CD8-positive, alpha-beta memory T cell (primary cell): ENCODE measurements at places on chromosomes 12 and 14.

DNA sequence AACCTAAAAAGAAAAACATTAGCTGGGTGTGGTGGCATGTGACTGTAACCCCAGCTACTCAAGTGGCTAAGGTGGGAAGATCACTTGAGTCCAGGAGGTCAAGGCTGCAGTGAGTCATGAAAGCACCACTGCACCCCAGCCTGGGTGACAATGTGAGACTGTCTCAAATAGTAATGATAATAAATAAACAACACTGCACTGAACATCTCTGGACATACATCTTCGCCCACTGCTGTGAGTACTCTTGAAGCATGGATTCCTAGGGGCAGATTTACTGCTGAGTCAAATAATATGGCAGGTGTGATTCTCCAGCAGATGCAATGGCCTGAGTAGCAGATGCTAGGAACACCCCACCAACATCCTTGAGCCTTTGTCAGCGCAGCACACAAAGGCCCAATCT is 23.6 kb downstream of the ABCB9 start:
- H3K4me1 ChIP-seq: peaks cover 6% of the 10 kb centered on the region
- H3K36me3 ChIP-seq: no peaks in the 10 kb centered on the region
- DNase-seq: no peak
- H3K4me3 ChIP-seq: no peak overlapping the region
- no peaks in the 10 kb centered on the region for H3K27me3 ChIP-seq

DNA sequence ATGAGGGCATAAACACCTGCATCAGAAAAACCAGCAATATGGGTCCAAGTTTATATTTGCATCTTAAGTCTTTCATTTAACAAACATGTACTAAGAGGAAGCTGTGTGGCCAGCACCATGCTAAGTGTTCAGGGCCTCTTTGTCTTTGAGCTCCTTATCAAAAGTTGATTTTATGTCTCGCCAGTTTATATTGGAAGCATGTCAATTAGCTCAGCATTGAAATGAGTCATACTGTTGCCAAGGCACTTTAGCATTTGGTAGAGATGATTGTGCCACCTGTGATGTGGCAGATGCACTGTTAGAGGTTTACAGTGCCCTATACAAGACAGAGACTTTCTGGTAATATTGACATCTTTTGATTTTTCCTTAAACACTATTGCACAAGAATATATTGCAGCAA is 68.5 kb downstream of the BHLHE41 start:
- no peaks in the 10 kb centered on the region for H3K36me3 ChIP-seq
- H3K4me1 ChIP-seq: no peaks in the 10 kb centered on the region
- no peak overlapping the region for H3K4me3 ChIP-seq

DNA sequence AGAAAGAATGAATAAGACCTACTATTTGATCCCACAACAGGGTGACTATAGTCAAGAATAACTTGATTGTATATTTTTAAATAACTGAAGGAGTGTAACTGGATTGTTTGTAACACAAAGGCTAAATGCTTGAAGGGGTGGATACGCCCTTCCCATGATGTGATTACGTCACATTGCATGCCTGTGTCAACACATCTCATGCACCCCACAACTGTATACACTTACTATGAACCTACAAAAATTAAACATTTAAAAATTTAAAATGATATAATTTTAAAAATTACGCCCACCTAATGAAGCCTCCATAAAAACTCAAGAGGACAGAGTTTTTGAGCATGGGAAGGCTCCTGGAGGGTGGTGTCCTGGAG is 94.5 kb downstream of the SCARB1 start:
- H3K4me3 ChIP-seq: no peak overlapping the region
- H3K36me3 ChIP-seq: no peaks in the 10 kb centered on the region
- no peak overlapping the region for H3K27ac ChIP-seq
- H3K27me3 ChIP-seq: no peaks in the 10 kb centered on the region
- peaks cover 14% of the 10 kb centered on the region for H3K4me1 ChIP-seq
- DNase-seq: no peak

GRCh38 chr12:6268484-6269157 is 41.9 kb upstream of the PLEKHG6 start:
- no peak overlapping the region for H3K27ac ChIP-seq
- no peaks in the 10 kb centered on the region for H3K27me3 ChIP-seq
- H3K36me3 ChIP-seq: no peaks in the 10 kb centered on the region
- no peaks in the 10 kb centered on the region for H3K4me1 ChIP-seq
- no peak for DNase-seq

GRCh38 chr12:3319723-3320492 is 171.1 kb upstream of the PRMT8 start:
- H3K36me3 ChIP-seq: no peaks in the 10 kb centered on the region
- H3K4me3 ChIP-seq: no peak overlapping the region
- H3K27me3 ChIP-seq: no peaks in the 10 kb centered on the region
- no peak for DNase-seq
- no peaks in the 10 kb centered on the region for H3K4me1 ChIP-seq

- H3K36me3 ChIP-seq: peaks cover 7% of the 10 kb centered on the region
- H3K27me3 ChIP-seq: no peaks in the 10 kb centered on the region
- peak overlapping the region; percentile 85 for H3K27ac ChIP-seq
- DNase-seq: peak; percentile 77
- H3K4me1 ChIP-seq: peaks cover 57% of the 10 kb centered on the region
Measured at GRCh38 chr12:14960548-14961465, 594 bp downstream of the ARHGDIB start.

DNA sequence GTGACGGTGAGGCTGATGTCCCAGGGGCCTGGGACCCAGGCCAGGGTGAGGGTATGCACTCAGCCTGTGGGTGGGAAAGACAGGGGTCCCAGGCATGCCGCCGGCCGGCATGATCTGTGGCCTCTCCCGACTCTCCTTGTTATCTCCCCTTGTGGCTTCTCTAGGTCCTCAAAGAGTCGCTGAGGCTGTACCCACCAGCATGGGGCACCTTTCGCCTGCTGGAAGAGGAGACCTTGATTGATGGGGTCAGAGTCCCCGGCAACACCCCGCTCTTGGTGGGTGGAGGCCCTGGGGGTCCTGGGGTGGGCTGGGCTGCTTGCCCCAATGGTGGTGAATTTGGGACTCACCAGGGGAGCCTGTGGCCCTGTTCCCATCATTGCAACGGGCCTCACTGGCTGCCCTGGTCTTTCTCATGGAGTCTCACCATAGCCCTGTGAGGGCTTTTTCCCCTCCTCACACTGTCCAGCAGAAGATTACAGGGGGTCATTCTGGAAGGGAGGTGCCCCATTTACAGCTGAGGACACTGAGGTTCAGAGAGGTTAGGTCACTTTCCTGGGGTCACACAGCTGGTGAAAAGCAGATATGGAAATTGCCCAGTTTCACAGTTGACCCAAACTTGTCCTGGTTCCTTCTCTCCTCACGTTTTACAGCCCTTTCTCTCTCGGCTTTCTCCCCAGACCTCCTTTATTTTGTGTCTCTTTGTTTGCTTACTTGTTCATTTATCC is 37.9 kb downstream of the CYP46A1 start:
- no peaks in the 10 kb centered on the region for H3K36me3 ChIP-seq
- no peaks in the 10 kb centered on the region for H3K27me3 ChIP-seq
- H3K4me3 ChIP-seq: no peak overlapping the region
- H3K4me1 ChIP-seq: no peaks in the 10 kb centered on the region

DNA sequence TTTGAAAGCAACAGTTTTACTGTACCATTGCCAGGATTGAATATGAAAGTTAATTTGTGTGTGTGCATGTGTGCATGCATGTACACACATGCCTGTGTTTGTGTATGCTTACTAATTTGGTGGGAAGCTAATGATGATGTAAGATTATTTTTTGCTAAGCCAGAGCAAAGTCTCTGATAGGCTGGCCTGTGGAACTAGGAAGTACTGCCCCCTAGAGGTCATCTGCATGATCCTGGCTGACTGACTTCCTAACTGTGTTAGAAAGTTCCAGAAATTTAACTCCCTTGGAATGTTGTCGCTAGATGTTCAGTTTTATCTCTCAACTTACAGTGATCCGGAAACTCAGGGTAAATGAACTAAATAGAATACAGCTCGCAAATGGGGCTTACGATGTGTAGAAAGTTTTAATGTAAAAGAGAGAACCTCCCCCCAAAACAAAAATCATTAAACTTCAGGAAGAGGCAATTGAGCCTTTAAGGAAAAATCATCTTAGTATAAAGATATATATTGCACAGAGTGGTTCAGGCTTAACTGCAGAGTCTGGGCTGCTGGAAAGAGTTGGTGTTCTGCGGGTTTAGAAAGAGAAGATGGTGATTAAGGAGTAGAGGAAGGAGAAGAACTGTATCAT is 34.3 kb upstream of the SLC38A1 start:
- DNase-seq: peak; percentile 62
- H3K27ac ChIP-seq: no peak overlapping the region
- H3K4me3 ChIP-seq: no peak overlapping the region
- no peaks in the 10 kb centered on the region for H3K36me3 ChIP-seq

GRCh38 chr12:27575762-27576118 is 51.7 kb downstream of the PPFIBP1 start:
- no peak overlapping the region for H3K4me3 ChIP-seq
- H3K27me3 ChIP-seq: no peaks in the 10 kb centered on the region
- no peak overlapping the region for H3K27ac ChIP-seq
- DNase-seq: no peak

- no peak for DNase-seq
- H3K36me3 ChIP-seq: no peaks in the 10 kb centered on the region
- no peaks in the 10 kb centered on the region for H3K27me3 ChIP-seq
- H3K4me3 ChIP-seq: no peak overlapping the region
- H3K27ac ChIP-seq: no peak overlapping the region
Measured at GRCh38 chr14:91674911-91675310, 57.0 kb downstream of the CATSPERB start.

GRCh38 chr14:51484485-51484884 is 167.2 kb upstream of the FRMD6 start:
- no peak for DNase-seq
- H3K27ac ChIP-seq: no peak overlapping the region
- no peak overlapping the region for H3K4me3 ChIP-seq
- H3K36me3 ChIP-seq: no peaks in the 10 kb centered on the region

- no peaks in the 10 kb centered on the region for H3K27me3 ChIP-seq
- no peaks in the 10 kb centered on the region for H3K4me1 ChIP-seq
- H3K36me3 ChIP-seq: no peaks in the 10 kb centered on the region
- H3K4me3 ChIP-seq: no peak overlapping the region
- H3K27ac ChIP-seq: no peak overlapping the region
- no peak for DNase-seq
Measured at GRCh38 chr14:58752771-58753201, 115.0 kb downstream of the DACT1 start.

GRCh38 chr12:111181143-111181726 is 187.7 kb downstream of the PHETA1 start:
- no peak overlapping the region for H3K4me3 ChIP-seq
- H3K27me3 ChIP-seq: no peaks in the 10 kb centered on the region
- H3K27ac ChIP-seq: no peak overlapping the region
- no peaks in the 10 kb centered on the region for H3K36me3 ChIP-seq
- no peaks in the 10 kb centered on the region for H3K4me1 ChIP-seq

GRCh38 chr14:69818758-69819191 is 21.7 kb upstream of the SLC10A1 start:
- H3K4me1 ChIP-seq: no peaks in the 10 kb centered on the region
- H3K4me3 ChIP-seq: no peak overlapping the region
- no peaks in the 10 kb centered on the region for H3K27me3 ChIP-seq
- peak; percentile 56 for DNase-seq

GRCh38 chr14:91519239-91520036 is 9.3 kb upstream of the PPP4R3A start:
- DNase-seq: no peak
- no peak overlapping the region for H3K4me3 ChIP-seq
- H3K27ac ChIP-seq: no peak overlapping the region
- no peaks in the 10 kb centered on the region for H3K36me3 ChIP-seq
- no peaks in the 10 kb centered on the region for H3K27me3 ChIP-seq
- H3K4me1 ChIP-seq: no peaks in the 10 kb centered on the region

DNA sequence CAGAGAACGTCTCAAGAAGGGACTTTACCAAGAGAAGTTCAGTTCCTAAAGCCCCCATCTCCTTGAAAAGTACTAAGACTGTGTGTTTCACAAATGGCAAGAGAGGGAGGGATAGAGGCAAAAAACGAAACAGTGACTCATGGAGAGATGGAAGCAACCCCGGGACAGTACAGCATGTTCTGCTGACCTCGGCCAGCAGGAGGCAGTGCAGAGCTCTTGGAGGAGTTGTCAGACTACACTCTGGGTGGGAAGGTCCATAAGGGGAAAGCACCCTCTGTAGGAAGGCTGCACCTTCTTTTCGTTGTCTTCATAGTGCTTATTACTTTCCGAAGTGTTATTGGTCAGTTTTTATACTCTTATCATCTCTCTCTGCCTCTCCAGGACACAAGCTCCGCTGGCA is 525.2 kb upstream of the CCDC196 start:
- no peak overlapping the region for H3K27ac ChIP-seq
- DNase-seq: peak; percentile 69
- H3K36me3 ChIP-seq: no peaks in the 10 kb centered on the region
- no peak overlapping the region for H3K4me3 ChIP-seq
- peaks cover 16% of the 10 kb centered on the region for H3K4me1 ChIP-seq

- H3K36me3 ChIP-seq: no peaks in the 10 kb centered on the region
- H3K4me1 ChIP-seq: no peaks in the 10 kb centered on the region
- H3K27ac ChIP-seq: no peak overlapping the region
Measured at GRCh38 chr12:81086342-81086741, 8.5 kb downstream of the ACSS3 start.

DNA sequence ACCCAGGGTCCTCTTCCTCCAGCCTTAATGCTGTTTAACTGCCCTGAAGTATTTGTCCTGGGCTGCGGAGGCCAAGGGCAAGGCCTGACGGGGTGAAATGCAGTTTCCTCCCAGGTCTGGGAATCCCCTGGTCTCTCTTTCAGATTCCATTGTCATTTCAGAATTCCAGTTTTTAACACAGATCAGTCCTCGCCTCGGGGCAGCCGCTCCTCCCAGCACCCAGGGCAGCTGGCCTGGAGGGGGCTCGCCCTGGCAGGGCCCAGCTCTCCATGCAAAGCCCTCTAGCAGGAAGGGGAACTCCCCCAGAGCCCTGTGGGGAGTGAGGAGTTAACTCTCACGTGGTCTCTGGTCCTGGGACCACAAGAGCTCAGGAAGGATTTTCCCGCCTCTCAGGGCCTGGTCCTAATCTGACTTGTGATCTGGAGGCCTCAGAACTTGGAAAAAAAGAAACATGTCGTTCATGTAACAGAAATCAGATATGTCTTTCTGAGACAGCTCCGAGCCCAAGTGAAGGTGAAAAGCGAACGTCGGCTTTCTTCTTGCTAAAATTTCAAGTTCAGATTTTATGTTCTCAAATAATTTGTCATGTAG is 265.6 kb upstream of the SFSWAP start:
- H3K36me3 ChIP-seq: no peaks in the 10 kb centered on the region
- no peak for DNase-seq
- no peaks in the 10 kb centered on the region for H3K27me3 ChIP-seq
- no peak overlapping the region for H3K27ac ChIP-seq
- H3K4me3 ChIP-seq: no peak overlapping the region
- no peaks in the 10 kb centered on the region for H3K4me1 ChIP-seq

GRCh38 chr12:66236969-66237368 is 48.0 kb downstream of the IRAK3 start:
- H3K27ac ChIP-seq: no peak overlapping the region
- H3K27me3 ChIP-seq: peaks cover 23% of the 10 kb centered on the region
- no peak for DNase-seq

DNA sequence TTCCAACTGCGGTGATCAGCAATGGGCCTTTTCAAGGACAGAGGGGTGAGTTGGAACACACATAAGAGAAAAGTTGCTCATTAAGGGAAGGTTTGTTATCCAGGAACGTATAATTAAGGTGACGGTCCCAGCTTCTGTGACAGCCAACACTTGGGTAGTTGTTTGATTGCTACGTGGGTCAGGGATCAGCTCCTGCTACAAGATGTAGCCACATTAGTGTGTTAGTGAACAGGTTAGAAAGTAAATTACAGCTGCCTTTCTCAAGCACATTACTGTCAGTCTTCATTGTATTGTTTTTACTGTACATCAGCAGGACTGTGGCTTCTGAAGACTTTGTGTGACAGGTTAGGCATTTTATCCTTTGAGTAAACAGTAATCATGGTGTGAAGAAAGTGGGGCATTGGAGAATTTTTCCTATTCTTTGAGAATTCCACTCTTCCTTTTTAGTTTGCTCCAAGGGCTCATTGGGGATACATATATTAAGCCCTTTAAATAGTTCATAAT is 230.5 kb downstream of the EGLN3 start:
- no peak for DNase-seq
- H3K27me3 ChIP-seq: no peaks in the 10 kb centered on the region
- H3K4me3 ChIP-seq: no peak overlapping the region
- H3K36me3 ChIP-seq: no peaks in the 10 kb centered on the region
